ENCODE measurements at places on chromosomes 6 and 20.

- no peak for DNase-seq
Measured at GRCh38 chr20:3560162-3560561, 89.3 kb downstream of the ATRN start.

GRCh38 chr20:53971096-53971683, 99.2 kb downstream of the BCAS1 start:
- no peak for DNase-seq

GRCh38 chr6:139602577-139602976, 228.1 kb upstream of the CITED2 start:
- DNase-seq: no peak

DNA sequence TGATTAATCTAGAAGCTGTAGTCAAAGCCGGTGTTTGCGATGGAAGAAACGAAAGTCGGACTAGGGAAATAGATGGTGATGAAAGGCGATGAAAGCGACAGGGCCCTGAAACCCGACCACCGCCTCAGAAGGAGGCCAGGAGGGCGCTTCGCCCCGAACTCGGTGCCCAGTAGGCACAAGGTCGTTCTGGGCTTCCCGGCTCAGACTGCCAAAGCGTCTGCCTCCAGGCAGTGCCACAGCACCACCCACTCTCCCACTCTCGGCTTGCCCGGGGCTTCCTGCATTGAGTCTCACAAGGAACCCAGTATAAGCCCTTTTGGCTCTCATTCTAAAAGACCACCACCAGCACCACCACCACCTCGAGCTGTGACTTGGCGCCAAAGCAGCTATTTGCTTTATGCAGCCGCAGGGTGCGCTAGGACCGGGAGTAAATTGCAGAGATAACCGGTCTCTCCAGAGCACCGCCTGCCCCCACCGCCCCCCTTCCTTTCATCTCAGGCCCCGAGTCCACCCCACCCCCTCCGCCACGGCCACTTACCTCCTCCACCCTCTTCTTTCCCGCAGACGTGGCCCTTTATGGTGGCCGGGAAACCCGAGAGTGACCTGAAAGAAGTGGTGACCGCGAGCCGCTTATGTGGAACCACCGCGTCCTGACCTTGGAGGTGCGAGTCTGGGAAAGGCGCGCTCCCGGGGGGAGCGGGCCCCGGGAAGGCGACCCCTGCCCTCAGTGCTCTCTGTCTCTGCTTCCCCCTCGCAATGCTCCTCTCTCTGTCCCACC, 2.4 kb downstream of the TCF21 start:
- DNase-seq: no peak
